Activated CD4-positive, alpha-beta T cell treated with anti-CD3 and anti-CD28 coated beads for 4 hours (primary cell): ENCODE measurements at places on chromosomes 3 and 15.

DNA sequence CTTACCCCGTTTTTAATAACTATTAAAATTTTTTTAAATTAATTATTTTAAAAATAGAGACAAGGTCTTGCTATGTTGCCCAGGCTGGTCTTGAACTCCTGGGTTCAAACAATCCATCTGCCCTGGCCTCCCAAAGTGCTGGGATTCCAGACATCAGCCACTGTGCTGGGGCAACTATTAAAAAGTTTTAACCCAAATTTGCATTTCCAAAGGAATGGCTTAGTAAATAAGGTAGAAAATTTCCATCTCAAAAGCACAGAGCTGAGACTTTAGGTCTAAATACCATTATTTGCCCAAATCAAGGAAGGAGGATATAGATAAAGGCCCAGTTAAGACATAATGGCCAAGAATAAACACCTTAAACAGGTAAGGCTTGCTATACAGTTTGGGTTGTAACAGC lies 56.4 kb downstream of the MINDY4B start:
- no peak for DNase-seq

DNA sequence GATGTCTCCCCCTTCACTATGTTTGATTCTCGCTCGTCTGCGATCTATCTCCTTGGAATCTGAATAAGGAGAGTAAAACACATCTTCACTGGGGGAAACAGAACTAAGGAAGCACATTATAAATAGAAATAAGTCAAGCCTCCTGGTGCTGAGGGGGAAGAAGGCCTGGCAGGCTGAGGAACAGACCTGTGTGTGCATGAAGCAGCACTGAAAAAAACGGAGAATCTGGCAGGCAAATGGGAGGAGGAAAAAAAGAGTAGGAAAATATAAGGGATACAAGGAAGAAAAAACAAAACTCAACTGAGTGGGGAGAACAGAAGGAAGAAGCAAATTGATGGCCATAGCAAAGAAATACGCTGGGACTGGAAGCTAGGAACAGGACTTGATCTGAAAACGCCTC lies 25.7 kb downstream of the PARP16 start:
- no peak for DNase-seq

- no peak for DNase-seq
Observed at GRCh38 chr3:184168363-184169120, 6.1 kb upstream of the AP2M1 start.

DNA sequence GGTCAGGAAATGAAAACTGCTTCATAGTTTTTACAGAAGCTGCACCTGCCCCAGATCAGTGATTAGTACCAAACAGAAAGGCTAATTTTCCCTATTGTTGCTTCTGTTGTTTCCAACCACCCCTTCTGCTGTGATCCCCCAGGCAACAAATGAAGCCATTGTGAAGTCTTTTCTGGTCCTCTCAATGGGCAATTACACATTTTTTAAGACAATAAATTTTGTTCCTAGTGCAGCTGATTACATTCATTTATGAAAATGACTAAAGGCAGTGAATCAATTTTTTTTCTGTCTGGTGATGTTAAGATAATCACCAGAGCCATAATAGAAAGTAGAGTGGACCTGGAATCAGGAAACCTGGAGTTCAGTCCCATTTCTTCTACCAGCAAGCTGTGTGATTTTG lies 32.7 kb downstream of the GLDN start:
- no peak for DNase-seq

DNA sequence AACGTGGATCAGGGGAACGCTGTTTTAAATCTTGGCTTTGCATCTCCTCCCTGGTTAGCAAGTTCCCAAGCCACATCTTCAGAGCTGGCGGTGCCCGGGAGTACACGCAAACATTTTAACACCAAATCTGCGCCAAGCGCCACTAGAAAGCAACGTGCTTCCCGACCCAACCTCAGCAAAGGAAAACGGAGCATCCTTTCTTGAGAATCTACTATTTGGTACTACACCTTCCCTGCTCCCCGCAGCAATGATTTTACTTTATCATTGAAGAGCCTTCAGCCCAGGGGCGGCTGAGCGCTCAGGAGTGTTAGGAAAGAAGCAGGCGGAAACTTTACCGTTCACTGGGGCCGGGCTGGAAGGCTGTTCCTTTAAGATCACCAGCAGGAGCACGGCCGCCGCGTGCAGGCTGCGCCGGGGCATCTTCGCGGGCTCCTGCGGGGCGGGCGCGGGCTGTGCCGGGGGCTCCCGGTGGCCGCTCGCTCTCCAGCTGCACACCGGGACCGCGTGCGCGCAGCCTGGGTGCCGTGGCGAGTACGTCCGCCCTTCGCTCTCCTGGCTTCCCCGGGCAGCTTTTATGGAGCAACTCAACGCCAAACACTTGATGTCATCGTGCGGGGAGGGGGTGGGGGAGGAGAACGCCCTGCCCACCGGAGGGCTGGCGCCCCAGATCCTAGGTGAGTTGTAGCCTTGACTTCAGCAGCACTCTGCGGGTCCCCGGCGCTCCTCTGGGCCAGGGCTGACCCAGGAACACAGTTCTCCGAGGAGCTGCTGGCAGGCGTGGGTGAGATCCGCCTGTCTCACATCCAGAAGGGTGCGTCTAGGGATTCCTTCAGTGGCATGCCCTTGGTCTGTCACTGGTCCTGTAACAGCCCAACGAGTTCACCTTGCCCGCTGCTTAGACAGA lies at the start of gene CA12:
CA12 (minus strand) TSS at position 546 of the 904 bp plus-strand sequence; CDS start at position 420, 126 bp downstream.
- DNase-seq: no peak

DNA sequence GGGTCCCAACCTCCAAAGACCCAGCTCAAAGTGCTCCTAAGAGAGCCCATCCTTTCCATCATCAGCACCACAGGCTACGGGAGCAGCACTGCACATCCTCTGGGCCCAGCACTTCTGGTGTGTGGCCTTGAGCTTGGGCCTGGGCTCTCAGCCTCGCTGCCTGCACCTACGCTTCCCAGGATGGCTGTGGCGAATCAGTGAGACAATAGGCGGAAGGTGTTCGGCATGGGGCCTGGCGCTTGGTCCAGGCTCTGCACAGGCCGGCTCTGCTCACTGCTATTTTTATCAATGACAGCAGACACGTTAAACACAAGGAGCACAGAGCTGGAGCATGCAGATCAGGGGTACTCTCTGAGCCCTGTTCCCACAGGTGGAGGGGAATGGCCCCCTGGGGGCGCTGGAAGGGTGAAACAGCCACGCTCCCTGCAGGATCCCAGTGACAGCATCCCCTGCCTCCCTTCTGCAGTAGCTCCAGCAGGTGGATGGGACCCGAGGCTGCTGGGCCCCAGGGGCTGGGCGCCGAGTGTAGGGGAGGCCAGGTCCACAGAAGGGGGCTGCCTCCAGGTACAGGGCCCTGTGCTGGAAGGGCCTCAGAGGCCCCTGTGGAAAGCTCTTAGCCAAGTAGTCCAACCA lies 90.0 kb upstream of the RPL32 start:
- DNase-seq: no peak

GRCh38 chr3:39505866-39506742 lies 38.6 kb downstream of the MOBP start:
- no peak for DNase-seq
